ENCODE measurements at places on chromosomes 2 and 18. TPM values are rescaled to one million over a fixed set of nuclear protein-coding genes. Genes with fewer than 3 reads are reported as not detected.

GRCh38 chr2:9556121-9556743 is 602 bp upstream of the ADAM17 start:
- H3K27me3 ChIP-seq, result no peaks in the 10 kb centered on the region
- H3K27ac ChIP-seq, result peak overlapping the region; percentile 87
- no peak for DNase-seq
- peaks cover 13% of the 10 kb centered on the region for H3K4me1 ChIP-seq

DNA sequence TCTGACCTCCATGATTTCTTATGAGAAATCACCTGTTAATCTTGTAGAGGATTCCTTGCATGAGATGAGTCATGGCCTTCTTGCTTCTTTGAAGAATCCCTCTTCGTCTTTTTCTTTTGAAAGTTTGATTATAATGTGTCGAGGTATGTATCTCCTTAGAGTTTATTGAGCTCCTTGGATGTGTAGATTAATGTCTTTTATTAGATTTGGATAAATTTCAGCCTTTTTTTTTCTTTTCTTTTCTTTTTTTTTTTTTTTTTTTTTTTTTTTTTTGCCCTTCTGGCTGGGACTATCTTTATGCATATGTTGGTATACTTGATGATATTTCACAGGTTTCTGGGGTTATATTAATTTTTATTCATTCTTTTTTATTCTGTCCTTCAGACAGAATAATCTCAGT is 72.3 kb upstream of the ITGA4 start:
- H3K4me3 ChIP-seq, result no peak overlapping the region
- H3K27me3 ChIP-seq, result no peaks in the 10 kb centered on the region
- H3K27ac ChIP-seq, result no peak overlapping the region
- H3K36me3 ChIP-seq, result no peaks in the 10 kb centered on the region
- H3K4me1 ChIP-seq, result no peaks in the 10 kb centered on the region
- DNase-seq, result no peak

DNA sequence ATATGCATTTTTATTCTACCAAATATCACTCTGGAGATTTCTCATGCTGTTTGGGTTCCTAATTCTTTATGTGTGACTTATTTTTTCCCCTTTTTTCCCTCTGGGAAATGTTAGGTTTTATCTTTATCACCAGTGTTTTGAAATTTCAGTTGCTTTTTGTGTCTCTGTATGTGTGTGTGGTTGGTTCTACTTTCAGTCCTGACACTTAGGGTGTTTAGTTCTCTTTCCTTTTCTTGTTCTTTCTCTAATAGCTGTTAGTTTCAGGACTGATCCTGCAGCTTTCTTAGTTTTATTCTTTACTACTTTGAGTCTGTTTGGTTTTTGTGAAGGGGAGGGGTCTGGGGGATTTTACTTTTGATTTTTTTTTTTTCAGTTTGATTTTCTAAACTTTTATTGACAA is 23.1 kb downstream of the PPM1B start:
- H3K36me3 ChIP-seq, result no peaks in the 10 kb centered on the region
- peaks cover 43% of the 10 kb centered on the region for H3K4me1 ChIP-seq
- H3K4me3 ChIP-seq, result peak overlapping the region; percentile 37
- H3K27ac ChIP-seq, result peak overlapping the region; percentile 80
- no peaks in the 10 kb centered on the region for H3K27me3 ChIP-seq

CROCC2 gene
- total RNA-seq, result not detected

GRCh38 chr2:26758790-26759321 is 5.2 kb upstream of the SLC35F6 start:
- H3K27me3 ChIP-seq, result no peaks in the 10 kb centered on the region
- DNase-seq, result no peak
- peak overlapping the region; percentile 58 for H3K27ac ChIP-seq
- peaks cover 18% of the 10 kb centered on the region for H3K4me1 ChIP-seq
- H3K36me3 ChIP-seq, result no peaks in the 10 kb centered on the region

DNA sequence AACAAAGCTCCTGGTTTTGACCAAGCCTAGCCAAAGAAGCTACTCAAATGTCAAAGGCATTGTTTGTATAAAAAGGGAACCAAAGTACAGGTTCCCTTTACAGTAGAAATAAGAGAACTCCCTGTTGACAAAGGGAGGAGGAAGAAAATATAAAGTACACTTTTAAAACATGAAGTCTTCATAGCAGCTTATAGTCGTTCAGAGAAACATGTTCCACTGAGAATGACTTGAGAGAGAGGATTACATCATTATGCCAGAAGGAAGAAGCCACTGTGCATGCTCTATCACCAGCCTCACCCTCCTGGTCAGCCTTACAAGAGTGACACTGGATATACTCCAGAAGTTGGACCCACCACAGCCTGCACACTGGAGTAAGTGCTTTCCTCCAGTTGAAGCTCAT is 2.5 kb upstream of the DHRS9 start:
- H3K4me1 ChIP-seq, result no peaks in the 10 kb centered on the region
- DNase-seq, result no peak
- H3K27ac ChIP-seq, result no peak overlapping the region
- H3K36me3 ChIP-seq, result no peaks in the 10 kb centered on the region
- H3K27me3 ChIP-seq, result no peaks in the 10 kb centered on the region

DNA sequence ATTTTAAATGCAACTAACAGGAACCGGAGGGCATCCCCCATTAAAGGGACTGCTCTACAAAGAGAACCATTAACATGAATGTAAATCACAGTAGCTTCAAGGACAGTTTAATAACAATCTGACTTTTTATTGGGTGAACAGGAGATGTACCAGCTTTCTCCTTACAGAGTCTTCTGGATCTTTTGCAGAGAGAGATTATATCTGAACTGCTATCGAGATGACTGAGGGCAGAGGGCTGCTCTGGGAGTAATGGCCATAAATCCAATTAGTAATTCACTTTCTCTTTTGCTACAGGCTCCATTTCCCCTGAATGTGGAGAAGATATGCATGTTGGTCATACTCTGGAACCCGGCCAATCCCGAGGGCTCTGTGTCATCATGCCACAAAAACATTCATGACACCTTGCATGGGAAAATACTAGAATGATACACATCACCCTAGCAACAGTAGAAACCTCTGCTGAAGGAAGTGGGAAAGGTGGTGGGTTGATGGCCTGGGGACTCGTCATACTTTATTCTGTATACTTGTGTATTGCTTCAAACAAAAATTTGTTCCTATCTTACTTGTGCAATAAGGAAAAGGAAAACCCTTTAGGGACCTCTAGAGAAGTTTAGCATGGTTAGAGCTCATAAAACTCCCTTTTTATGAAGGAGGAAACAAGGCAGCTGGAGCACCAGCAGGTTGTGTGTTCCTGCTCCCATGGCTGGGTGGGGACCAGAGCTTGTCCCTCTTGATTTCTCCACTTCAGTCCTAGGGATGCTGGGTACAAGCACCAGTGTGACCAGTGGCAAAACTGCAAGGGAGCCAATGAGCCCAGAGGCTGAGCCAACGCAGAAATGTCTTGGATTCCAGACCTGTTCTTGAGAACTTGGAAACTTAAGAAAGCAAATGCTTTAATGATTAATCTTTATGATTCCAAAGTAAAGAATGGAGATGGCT is 26.0 kb downstream of the CTAGE1 start:
- H3K27me3 ChIP-seq, result no peaks in the 10 kb centered on the region
- H3K36me3 ChIP-seq, result no peaks in the 10 kb centered on the region
- DNase-seq, result no peak
- H3K4me1 ChIP-seq, result no peaks in the 10 kb centered on the region
- no peak overlapping the region for H3K27ac ChIP-seq

SIX3 gene
- total RNA-seq, result 0.26 TPM

GRCh38 chr2:175001566-175001965 is 3.6 kb downstream of the CHN1 start:
- peaks cover 2% of the 10 kb centered on the region for H3K4me1 ChIP-seq
- peaks cover 2% of the 10 kb centered on the region for H3K27me3 ChIP-seq
- DNase-seq, result no peak
- H3K36me3 ChIP-seq, result no peaks in the 10 kb centered on the region

- DNase-seq, result no peak
- H3K27ac ChIP-seq, result no peak overlapping the region
- H3K36me3 ChIP-seq, result no peaks in the 10 kb centered on the region
- H3K4me3 ChIP-seq, result no peak overlapping the region
These were observed 58.5 kb upstream of the PARD3B start for GRCh38 chr2:204486805-204487204.

GRCh38 chr2:53286345-53286744 is 481.3 kb upstream of the CHAC2 start:
- H3K27ac ChIP-seq, result no peak overlapping the region
- no peak for DNase-seq
- H3K36me3 ChIP-seq, result no peaks in the 10 kb centered on the region
- H3K27me3 ChIP-seq, result no peaks in the 10 kb centered on the region
- no peak overlapping the region for H3K4me3 ChIP-seq

DNA sequence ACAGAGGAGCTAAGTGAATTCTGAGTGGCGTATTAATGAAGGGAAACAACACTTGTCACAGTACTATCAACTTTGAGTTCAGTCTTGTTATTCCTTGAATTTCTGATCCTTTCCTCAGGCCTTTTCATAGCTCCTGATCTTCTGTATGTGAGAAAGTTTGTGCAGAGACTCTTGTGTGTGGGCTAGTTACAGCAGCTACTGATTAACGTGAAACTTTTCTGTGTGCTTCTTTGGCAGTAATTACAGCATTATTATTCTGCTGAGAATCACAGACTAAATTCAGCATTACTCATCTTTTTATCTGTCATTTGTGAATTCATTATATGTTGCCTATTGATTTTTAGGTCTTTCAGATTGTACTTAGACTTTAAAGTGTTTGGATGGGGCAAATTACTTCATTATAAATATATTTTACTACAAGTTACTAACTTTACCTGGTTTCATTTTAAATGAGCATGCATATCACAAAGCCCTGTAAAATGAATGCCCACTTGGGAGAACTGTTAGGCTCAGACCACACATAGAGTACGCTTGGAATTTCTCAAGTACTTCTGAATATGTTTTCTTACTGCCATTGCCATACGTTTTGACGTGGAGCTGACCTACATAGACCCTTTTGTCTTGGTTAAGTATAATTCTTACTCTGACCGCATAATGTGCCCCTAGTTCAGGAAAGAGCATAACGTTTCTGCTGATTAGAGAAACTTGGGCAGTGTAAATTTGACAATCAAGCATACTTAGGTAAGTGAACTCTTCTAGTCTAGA is 36.2 kb downstream of the CREB1 start:
- H3K4me1 ChIP-seq, result no peaks in the 10 kb centered on the region
- no peak overlapping the region for H3K4me3 ChIP-seq
- H3K27ac ChIP-seq, result no peak overlapping the region
- H3K27me3 ChIP-seq, result no peaks in the 10 kb centered on the region
- DNase-seq, result no peak
- no peaks in the 10 kb centered on the region for H3K36me3 ChIP-seq

DNA sequence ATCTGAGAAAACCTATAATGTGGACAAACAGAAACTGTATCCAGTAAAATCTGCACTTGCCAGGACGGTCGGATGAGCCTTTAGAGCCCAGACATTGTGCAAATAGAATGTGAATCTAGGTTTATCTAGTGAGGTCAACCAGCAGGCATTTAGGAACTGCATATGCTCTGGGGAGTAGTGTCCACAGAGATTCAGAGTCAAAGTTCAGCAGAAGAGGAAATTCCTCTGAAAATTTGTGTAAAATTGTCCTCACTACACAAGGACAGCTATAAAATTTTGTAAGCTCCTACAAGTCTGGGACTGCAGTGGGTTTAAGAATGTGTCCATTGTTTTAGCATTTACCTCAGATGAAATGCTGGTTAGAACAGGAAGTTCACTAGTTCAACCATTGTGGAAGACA is 9.8 kb upstream of the NDUFV2 start:
- peaks cover 19% of the 10 kb centered on the region for H3K4me1 ChIP-seq
- no peak overlapping the region for H3K27ac ChIP-seq
- H3K4me3 ChIP-seq, result no peak overlapping the region
- H3K36me3 ChIP-seq, result no peaks in the 10 kb centered on the region

MEMO1 gene
- 68.4 TPM for total RNA-seq

NTSR2 gene
- total RNA-seq, result not detected

- H3K27ac ChIP-seq, result no peak overlapping the region
- H3K4me3 ChIP-seq, result no peak overlapping the region
- no peaks in the 10 kb centered on the region for H3K27me3 ChIP-seq
These were observed 24.7 kb downstream of the COPS7B start for GRCh38 chr2:231810905-231811304.

- H3K4me1 ChIP-seq, result no peaks in the 10 kb centered on the region
- H3K36me3 ChIP-seq, result peaks cover 10% of the 10 kb centered on the region
- no peak for DNase-seq
- peak overlapping the region; percentile 92 for H3K27ac ChIP-seq
- peak overlapping the region; percentile 83 for H3K4me3 ChIP-seq
These were observed 319 bp downstream of the ZSCAN30 start for GRCh38 chr18:35289727-35290093.

GRCh38 chr2:63301481-63301880 is 250.9 kb downstream of the OTX1 start:
- H3K27ac ChIP-seq, result no peak overlapping the region
- H3K27me3 ChIP-seq, result no peaks in the 10 kb centered on the region
- H3K4me1 ChIP-seq, result no peaks in the 10 kb centered on the region
- DNase-seq, result no peak
- H3K4me3 ChIP-seq, result no peak overlapping the region

GRCh38 chr18:22987547-22988189 is 54.5 kb downstream of the RBBP8 start:
- H3K4me1 ChIP-seq, result peaks cover 10% of the 10 kb centered on the region
- H3K36me3 ChIP-seq, result peaks cover 13% of the 10 kb centered on the region
- no peak overlapping the region for H3K4me3 ChIP-seq
- DNase-seq, result no peak
- H3K27ac ChIP-seq, result no peak overlapping the region

DNA sequence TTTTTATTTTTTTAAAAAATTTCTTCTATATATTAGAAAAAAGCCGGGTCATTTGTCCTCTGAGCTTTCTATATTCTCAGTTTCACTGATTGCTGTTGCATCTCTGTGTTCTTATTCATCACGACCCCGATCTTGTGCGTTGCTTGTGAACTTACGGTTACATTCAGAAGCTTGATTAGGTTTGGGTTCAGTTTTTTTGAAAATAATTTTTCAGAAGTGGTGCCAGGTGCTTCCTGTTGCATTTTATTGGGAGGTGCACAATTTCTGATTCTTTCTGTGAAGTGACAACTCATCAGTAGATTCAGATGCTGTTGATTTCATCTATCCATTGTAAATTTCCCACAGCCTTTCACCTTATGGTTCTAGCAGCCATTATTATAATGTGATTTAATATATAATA is 147.3 kb downstream of the INHBB start:
- H3K4me3 ChIP-seq, result no peak overlapping the region
- H3K27ac ChIP-seq, result no peak overlapping the region
- no peak for DNase-seq
- H3K27me3 ChIP-seq, result no peaks in the 10 kb centered on the region
- H3K36me3 ChIP-seq, result no peaks in the 10 kb centered on the region
- no peaks in the 10 kb centered on the region for H3K4me1 ChIP-seq

GRCh38 chr18:58229162-58229561 is 185.1 kb downstream of the NEDD4L start:
- H3K4me3 ChIP-seq, result no peak overlapping the region
- H3K27ac ChIP-seq, result no peak overlapping the region
- peaks cover 13% of the 10 kb centered on the region for H3K4me1 ChIP-seq
- no peaks in the 10 kb centered on the region for H3K27me3 ChIP-seq
- no peak for DNase-seq

- H3K27me3 ChIP-seq, result no peaks in the 10 kb centered on the region
- H3K36me3 ChIP-seq, result no peaks in the 10 kb centered on the region
These were observed 44.3 kb downstream of the AQP4 start for GRCh38 chr18:26821181-26821580.

DLGAP1 gene
- total RNA-seq, result 4.1 TPM

- H3K4me1 ChIP-seq, result no peaks in the 10 kb centered on the region
- H3K36me3 ChIP-seq, result no peaks in the 10 kb centered on the region
- DNase-seq, result no peak
These were observed 24.5 kb upstream of the SP5 start for GRCh38 chr2:170690640-170691039.

- DNase-seq, result no peak
- H3K36me3 ChIP-seq, result no peaks in the 10 kb centered on the region
- H3K4me1 ChIP-seq, result peaks cover 5% of the 10 kb centered on the region
These were observed 104.5 kb downstream of the EPHA4 start for GRCh38 chr2:221467610-221468009.
